GDM1 (cell line): ENCODE measurements at places on chromosomes 11 and 22.
A peak's percentile ranks its signal among the peaks of the same experiment; 100 is the strongest.

- no peak for DNase-seq
Measured at GRCh38 chr22:46936378-46936903, 174.0 kb downstream of the TBC1D22A start.

- no peak for DNase-seq
Measured at GRCh38 chr22:26143806-26144325, 25.4 kb upstream of the SEZ6L start.

GRCh38 chr22:17860220-17860965 lies 86.1 kb upstream of the BID start:
- DNase-seq, result no peak

GRCh38 chr11:27721264-27722116 lies 21.2 kb upstream of the BDNF start:
- no peak for DNase-seq

DNA sequence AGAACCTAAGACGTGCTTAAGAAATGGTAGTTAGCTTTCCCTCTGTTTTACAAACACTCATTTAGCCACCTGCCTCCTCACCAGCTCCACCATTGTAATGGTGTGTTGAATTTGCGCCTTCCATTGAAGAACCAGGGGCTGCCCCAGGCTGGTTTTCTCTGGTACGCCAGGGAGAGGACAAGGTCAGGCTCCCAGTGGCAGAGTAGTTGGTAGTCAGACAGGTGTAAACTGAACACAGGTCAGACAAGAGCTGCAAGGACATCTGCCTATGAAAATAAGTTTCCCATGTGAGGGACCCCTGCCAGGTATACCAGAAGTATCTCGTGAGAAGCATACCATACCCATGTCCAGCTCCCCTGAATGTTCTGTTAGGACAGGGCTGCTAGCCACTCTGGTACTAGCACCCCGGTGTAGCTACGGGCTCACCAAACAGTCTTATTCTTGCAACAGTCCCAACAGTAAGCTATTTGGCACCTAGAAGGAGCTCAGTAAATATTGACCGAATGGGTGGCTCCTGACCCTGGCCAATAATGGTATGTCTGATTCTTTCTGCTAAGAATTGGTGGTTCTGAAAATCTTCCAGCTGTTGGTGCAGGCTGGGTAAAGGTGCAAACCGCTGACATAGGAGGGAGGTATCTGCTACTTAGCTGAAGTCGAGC lies 359.0 kb downstream of the LARGE1 start:
- DNase-seq, result no peak

DNA sequence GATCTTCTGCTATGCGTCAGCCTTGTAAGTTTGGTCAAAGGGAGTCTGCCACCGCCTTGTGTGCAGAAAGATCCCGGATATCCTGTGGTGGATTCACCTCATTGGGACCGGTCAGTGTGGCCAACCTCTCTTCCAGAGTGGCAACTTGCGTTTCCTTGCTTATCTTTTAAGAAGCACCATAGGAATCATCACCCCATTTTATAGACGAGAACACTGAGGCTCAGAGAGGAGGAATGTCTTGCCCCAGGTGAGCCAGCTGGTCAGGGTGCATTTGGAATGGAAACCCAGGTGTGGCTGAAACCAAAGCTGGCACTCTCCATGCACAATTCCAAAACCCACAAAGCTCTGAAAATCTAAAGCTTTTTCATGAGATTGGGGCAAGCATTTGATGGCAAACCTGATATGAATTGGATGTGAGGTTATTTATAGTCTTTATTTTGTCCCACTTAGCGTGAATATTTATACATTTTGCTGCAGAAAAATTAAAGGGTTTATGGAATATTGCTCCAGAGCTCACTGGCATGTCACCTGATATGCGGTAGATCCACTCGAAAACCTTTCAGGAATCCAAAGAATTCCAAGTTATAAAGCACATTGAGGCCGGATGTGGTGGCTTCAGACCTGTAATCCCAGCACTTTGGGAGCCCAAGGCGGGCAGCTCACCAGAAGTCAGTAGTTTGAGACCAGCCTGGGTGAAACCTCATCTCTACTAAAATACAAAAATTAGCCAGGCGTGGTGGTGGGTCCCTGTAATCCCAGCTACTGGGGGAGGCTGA lies 12.1 kb upstream of the EIF3D start:
- no peak for DNase-seq

DNA sequence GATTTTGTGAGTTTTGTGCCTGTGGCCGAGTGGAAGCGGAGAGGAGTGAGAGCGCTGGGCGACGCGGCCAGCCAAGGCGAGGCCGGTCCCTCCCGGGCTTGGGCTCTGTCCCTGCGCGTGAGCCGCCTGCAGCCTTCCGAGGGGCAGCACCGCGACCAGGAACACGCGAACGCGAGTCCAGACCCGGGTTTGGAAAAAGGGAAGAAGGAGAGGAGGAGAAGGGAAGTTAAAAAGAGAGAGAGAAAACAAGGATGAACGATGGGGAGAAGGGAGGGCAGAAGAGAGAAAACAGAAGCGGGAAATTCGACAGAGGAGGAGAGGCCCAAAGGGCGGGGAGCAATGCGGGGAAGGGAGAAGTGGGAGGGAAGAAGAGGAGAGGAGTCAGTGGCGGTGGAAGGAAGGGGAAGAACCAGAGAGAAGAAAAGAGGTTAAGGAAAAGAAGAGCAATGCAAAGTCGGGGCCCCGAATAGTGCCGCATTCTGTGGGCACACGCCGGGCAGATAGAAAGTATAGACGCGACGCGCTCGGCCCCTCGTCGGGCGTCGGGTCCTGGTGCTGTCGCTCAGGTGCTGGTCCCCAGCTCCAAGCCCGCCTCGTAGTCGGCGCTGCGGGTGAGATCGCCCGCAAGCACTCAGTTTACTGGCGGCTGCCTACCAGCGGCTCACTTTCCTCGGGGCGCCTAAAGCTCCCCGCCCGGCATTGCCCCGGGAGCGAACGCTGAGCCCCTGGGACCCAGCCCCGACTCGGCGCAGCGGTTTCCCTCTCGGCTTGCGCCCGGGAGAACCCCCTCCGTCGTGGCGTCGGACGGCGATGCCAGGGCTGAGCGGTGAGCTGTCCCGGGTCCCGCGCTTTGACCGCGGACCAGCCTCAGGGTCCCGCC lies 2.8 kb upstream of the BARX2 start:
- DNase-seq, result no peak

DNA sequence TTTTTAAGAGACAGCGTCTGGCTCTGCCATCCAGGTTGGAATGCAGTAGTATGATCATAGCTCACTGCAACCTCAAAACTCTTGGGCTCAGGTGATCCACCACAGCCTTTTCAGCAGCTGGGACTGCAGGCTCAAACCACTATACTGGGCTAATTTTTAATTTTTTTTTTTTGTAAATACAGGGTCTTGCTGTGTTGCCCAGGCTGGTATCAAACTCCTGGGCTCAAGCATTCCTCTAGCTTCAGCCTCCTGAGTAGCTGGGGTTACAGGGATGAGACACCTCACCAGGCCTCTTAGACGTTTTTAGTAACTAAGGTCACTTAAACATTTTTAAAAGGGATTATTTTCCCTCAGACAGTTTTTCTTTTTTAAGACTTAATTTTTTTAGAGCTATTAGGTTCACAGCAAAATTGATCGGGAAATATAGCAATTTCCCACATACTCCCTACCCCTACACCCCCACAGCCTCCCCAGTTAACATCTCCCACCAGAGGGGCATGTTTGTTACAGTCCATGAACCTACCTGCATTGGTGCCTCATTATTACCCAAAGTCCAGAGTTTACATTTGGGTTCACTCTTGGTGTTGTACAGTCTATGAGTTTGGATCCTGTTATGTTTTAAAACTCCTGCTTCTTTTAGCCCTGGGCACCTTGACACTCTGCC lies 3.9 kb downstream of the BCR start:
- DNase-seq, result no peak

GRCh38 chr11:33690290-33691065 lies 10.1 kb downstream of the C11orf91 start:
- no peak for DNase-seq

GRCh38 chr22:50269970-50270665 lies at the start of gene MAPK11:
Gene MAPK11, minus strand, starts transcription at chr22:50270380. Its CDS starts 88 bp downstream, at chr22:50270292.
- peak; percentile 34 for DNase-seq

- no peak for DNase-seq
Measured at GRCh38 chr11:120899720-120900119, 124.2 kb upstream of the TBCEL start.

DNA sequence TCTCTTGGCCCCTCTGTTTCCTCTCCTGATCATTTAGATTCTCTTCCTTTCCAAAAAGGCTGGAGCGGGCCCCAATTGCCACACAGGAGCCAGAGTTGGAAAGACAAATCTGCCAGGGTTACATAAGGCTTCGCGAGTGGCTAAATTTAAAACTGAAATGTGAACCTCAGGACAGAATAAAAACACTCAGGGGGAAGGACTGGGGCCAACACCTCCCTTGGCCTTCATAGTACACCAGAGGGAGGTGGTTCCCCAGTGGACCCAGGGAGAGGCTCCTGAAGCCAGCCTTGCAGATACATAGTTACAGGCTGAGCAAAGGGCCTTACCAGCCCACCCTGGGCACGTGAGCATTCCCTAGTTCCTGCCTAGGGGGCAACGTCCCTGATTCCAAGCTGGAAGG lies 150.1 kb downstream of the MN1 start:
- DNase-seq, result no peak

DNA sequence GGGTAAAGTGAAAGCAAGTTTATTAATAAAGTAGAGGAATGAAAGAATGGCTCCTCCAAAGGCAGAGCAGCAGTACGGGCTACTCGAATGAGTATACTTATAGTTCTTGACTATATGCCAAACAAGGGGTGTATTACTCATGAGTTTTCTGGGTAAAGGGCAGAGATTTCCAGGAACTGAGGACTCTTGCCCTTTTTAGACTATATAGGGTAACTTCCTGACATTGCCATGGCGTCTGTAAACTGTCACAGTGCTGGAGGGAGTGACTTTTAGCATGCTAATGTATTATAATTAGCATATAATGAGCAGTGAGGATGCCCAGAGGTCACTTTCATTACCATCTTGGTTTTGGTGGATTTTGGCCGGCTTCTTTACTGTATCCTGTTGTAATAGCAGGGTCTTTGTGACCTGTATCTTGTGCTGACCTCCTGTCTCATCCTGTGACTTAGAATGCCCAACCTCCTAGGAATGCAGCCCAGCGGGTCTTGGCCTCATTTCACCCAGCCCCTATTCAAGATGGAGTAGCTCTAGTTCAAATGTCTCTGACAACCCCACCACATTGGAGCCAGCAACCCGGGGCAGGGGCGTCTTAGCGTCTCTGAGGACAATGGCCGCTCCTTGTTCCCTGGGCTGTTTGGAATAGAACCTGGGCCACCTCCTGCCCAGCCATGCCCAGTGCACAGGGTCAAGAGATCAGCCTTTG lies 34.9 kb upstream of the CD82 start:
- DNase-seq, result no peak

DNA sequence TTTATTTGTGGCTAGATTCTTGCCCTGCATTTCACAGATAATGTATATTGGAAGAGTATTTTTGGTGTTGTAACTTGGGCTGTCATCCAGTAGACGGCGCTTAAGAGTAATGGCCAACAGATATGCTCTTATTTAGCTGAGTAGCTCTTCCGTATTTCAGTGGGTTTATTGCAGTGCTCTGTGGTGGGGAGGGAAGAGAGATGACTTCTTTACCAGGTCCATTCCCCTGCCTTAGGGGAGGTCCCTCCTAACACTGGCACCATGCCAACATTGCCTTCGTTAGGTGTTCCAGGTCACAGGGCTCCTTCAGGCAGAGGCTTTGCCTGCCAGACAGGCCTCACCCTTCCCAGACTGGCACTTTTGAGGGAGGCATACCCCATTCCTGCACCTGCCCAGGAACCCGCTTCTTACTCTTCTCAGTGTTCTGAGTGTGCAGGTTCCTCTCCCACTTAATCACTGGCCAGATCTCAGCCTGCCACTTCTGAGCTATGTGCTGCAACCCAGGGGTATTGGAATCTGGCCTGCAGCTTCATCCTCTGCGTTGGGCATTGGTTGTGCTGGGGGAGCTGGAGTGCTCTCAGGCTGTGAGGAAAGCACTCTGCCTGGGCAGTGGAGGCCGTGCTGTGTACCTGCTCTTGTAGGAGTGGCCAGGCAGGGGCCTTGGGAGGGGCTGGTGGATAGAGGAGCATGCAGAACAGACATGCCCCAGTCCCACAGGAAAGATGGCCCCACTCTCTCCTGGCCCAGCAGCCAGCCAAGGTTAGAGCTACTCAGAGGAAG lies 29.4 kb upstream of the SLN start:
- DNase-seq, result peak; percentile 31

DNA sequence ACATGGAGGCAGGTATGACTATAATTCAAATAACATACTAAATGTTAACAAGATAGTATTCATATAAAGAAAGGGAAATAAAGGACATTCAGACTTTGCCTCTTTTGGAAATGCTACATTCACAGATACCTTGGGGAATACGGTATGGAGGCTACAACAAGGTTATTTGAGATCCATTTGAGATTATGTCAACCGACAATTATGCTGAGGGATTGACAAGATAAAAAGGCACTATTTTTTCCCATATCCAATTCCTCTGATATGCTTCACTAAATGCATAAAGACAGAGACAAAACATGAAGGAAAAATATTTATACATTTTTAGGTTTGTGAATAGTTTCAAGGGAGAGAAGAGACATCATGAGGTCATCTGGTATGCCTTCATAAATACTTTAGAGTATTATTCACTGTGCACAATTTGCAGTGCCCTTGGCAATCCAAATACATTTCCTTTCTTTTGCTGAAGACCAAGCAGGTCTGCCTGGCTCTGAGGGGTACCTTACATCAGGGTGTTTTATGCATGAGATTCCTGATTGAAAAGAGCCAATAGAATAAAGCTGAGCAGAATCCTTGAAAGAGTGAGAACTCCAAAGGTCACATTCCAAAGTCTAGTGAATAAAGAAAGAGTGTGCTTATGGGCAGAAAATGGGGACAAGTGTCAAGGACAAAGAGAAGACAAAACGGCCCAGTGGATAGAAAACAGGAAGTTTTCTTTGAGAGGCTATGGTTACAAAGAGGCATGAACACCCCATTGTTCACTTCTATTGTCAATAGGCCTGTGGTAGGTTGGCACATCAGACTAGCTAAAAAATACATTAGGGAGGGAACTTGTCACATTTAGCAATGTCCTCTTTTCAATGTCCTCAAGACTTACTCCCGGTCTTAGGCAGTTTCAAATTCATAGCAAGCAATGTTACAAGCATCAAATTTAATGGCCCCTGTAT lies 455.8 kb downstream of the LRRC4C start:
- DNase-seq, result no peak

GRCh38 chr11:11563200-11563975 lies 58.4 kb downstream of the GALNT18 start:
- no peak for DNase-seq

DNA sequence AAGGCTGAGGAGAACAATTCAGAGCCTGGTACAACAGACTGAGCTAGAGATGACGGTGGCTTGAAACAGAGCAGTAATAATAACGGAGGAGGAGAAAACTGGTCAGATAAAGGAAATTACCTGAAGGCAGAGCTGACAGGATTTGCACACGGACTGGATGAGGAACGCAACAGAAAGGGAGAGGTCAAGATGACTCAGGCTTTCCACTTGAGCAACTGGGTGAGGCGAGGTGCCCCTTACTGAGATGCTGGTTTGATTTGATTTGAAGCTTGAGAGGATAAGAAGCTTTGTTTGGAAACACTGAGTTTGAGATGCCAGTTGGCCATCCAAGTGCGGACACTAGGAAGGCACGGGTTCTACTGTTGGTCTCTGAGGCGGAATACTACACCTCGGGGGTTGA lies 35.4 kb upstream of the NRIP3 start:
- no peak for DNase-seq
